ENCODE measurements at places on chromosomes 1 and 21. TPM values are rescaled to one million over a fixed set of nuclear protein-coding genes. Genes with fewer than 3 reads are reported as not detected.
A peak's percentile ranks its signal among the peaks of the same experiment; 100 is the strongest.

The C1orf74 gene
- 3.5 TPM for total RNA-seq

The MASP2 gene
- total RNA-seq, result not detected

DNA sequence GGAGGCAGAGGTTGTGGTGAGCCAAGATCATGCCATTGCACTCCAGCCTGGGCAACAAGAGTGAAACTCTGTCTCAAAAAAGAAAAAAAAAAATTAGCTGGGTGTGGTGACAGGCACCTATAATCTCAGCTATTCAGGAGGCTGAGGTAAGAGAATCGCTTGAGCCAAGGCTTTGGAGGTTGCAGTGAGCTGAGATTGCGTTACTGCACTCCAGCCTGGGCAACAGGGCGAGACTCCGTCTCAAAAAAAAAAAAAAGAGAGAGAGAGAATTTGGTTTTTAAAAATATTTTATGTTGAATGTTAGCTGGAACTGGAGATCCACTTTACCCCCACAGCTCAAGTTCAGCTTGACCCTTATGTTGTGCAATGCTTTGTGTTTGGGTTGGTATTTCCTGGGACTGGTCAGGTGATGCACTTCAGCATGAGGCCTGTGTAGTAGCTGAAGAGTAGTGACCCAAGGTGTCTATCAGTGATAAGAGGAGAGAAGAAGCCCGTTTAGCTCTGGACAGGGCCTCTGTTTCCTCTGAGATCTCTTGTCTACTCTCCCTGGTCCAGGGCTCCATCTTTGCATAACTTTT, 36.8 kb upstream of the MACF1 start:
- H3K4me1 ChIP-seq, result peaks cover 30% of the 10 kb centered on the region
- H3K27me3 ChIP-seq, result no peaks in the 10 kb centered on the region
- no peak overlapping the region for H3K4me3 ChIP-seq
- no peak for DNase-seq
- no peaks in the 10 kb centered on the region for H3K36me3 ChIP-seq

GRCh38 chr1:68213843-68214242, 18.5 kb downstream of the WLS start:
- H3K4me3 ChIP-seq, result no peak overlapping the region
- H3K27me3 ChIP-seq, result no peaks in the 10 kb centered on the region
- H3K27ac ChIP-seq, result peak overlapping the region; percentile 96
- DNase-seq, result no peak
- H3K36me3 ChIP-seq, result peaks cover 6% of the 10 kb centered on the region
- peaks cover 59% of the 10 kb centered on the region for H3K4me1 ChIP-seq

- H3K4me3 ChIP-seq, result no peak overlapping the region
- no peak overlapping the region for H3K27ac ChIP-seq
- peaks cover 21% of the 10 kb centered on the region for H3K4me1 ChIP-seq
- H3K36me3 ChIP-seq, result no peaks in the 10 kb centered on the region
These were observed 91.2 kb upstream of the NGF start for GRCh38 chr1:115429241-115429640.

Data from mesothelial cell of epicardium (in vitro differentiated cells).